Stimulated activated memory B cell treated with anti-CD40 and anti-IgM and Interleukin-4, amounts not matched to agents 10 μg/mL and 1 μg/mL and 100 μg/mL, for 72 hours (primary cell): ENCODE measurements at places on chromosomes 1 and 21.

GRCh38 chr1:53535226-53535625 is 76.0 kb downstream of the DMRTB1 start:
- ATAC-seq = no peak

GRCh38 chr1:1968767-1969504 is 34.6 kb downstream of the CFAP74 start:
- no peak for ATAC-seq

- no peak for ATAC-seq
Measured at GRCh38 chr21:45747802-45748445, 104.4 kb downstream of the PCBP3 start.

DNA sequence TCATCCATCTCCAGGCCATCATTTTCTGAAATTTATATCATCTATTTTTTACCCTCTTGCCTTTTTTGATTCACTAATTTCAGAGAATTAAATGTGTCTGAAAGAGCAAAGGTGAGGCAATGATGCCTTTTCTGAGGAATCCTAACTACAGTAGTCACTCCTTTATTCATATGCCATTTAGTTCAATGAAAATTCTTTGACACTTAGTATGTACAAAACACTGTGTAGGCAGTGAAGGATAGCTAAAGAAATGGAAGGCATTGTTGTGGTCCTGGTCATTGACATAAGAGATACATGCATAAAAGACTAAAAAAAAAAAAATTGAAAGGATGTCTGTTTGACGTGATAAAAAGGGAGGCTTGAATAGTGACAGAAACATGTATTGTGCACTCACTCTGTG is 171.9 kb upstream of the BEND5 start:
- ATAC-seq = no peak

- ATAC-seq = no peak
Measured at GRCh38 chr1:112697781-112698201, 9.1 kb downstream of the RHOC start.
